D341Med (cell line): ENCODE measurements at places on chromosomes 2 and 18.

GRCh38 chr2:231482806-231483391 lies 18.6 kb upstream of the NCL start:
- peak; percentile 91 for DNase-seq

DNA sequence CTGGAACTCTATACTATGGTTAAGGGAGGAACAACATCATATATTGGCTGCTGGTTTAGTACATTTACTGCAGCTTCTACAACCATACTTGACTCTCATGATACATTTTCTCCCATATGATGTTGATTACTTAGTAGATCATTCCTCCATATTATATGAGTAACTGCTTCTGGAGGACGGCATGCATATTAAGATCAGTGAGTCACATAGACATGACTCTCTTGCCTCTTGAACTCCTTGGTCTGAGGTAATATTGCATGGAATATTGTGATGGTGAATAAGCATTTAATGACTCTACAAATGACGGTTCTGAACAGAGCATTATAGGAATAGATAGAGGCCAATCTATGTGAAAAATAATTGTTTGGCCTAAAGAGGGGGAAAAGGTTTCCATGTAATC lies 418.8 kb upstream of the SPHKAP start:
- DNase-seq, result no peak

- DNase-seq, result no peak
Observed at GRCh38 chr2:226782092-226782713, 17.4 kb downstream of the IRS1 start.

DNA sequence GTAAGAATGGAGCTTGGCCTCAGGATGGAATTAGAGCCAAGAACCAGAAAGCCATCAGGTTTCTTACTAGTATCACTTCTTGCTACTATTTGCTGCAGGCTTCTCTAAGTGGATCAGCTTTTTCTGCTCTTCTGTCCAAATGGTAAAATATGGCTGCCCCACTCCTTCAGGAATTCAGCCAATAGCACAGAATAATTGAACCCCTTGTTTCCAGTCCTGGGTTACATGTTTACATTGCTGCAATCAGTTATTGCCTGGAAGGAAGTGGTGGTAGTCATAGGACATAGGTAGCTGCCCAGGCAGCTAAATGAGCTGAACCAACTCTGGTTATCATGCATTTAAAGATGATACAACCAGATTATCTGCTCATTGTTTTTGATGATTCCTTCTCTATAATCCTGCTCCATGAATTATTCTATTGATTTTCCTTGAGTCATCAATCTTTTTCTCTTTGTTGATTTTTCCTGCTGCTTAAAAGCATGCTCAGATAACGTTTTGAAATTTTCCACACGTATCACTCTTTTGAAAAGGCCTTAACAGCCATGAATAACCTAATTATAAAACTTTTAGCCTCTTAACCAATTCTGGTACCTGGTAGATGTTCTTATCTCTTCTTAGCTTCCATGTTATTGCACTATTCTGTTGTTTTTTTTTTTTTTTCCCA lies 12.6 kb downstream of the AGPS start:
- DNase-seq, result no peak

GRCh38 chr2:192424243-192424642 lies 229.5 kb upstream of the TMEFF2 start:
- no peak for DNase-seq

DNA sequence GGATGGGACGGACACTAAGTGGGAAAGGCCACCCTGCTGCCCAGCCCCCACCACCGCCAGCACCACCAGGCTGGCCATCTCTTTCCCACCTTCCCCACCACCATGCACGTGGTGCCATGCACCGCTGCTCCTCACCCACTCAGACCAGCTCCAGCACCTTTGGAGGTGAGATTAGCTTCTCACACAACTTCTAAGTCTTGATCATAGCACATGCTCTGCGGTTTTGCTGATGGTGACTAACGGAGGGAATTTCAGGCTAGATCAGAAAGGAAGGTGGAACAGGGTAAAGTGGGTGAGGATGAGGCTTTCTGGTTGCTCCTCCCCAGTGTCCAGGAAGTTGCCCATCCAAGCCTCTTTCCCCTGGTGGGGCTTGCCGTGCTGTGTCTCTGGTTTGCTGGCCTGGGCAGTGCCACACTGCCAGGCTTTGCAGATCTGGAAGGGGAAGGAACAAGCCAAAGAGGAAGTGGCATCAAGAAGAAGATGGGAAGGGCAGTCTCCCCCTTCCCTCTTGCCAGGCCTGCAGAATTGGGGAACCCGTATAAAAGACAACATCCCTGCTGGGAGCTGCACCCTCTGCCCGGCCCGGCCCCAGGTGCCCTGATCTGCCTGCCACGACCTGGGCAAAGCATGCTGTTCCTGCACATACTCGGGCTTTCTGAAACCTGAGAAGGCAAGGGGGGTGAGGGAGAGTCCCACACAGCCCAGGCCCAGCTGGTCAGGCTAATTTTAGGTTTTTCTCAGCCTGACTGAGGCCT lies 44.3 kb upstream of the CAB39 start:
- DNase-seq, result no peak

DNA sequence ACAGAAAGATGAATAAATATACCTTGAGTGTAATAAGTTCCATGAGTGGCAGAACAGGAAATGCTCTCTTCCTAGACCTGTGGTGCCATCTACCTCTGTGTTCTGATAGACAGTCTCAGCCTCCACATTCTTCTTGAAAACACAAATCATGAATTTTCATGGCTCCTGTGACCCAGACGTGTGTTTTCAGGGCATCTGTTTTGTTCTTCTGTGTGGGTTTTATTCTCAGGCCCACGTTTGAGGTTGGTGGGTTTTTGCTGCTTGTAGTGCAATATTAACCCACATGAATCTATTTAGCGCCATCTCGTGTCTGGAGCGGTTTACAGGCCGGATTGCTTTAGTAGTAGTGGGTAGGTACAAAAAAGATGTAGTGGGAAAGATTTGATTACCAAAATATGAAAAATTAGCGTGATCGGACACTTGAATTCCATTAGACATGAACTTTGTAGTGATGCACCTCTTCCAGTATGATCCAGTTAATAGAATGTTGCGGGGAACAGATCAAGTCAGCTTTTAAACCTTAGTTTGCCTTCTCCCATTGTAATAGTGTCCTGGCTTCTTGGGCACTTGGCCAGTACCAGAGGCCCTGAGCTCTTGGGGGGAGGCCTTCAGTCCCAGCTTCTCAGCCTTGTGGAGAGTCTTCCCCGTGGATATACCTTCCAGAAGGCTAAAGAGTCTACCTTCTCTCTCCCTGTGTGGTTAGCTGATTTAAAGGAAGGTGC lies 256.5 kb downstream of the TPGS2 start:
- peak; percentile 75 for DNase-seq

DNA sequence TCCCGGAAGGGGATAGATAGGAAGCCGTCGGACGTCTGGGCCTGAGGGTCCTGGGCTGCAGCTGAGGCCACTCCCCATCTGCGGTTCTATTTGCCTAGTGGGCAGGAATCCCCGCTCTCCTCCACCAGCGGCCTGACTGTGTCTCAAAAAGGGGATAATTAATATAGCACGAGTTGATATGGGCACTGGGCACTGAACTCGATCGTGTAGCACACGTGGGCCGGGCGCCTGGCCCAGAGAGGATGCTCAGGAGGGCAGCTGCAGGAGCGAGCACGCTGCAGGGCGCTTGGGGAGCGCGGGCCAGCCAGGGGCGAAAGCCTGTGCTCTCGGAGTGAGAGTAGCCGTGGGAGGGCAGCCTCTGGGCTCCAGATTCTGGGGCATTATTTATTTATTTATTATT lies 8.8 kb upstream of the GBX2 start:
- no peak for DNase-seq

GRCh38 chr2:15050483-15050882 lies 418.0 kb downstream of the LRATD1 start:
- DNase-seq, result no peak

DNA sequence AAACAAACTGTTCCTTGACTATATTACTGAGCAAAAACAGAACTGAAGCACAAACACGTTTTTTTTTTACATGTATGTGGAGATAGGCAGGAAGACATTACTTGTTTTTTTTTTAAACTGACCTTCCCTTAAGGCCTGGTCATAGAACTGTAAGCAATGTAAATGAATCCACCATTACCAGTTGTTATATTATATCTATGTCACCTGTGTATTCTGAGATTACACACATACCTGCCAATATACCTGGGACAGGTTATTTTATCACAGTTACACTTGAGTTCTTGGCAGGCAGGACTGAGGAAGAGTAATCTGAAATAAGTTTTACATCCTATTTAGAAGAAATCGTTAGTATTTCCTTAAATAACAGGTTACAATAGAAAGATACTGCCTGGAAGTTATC lies 155.3 kb downstream of the BAZ2B start:
- no peak for DNase-seq

DNA sequence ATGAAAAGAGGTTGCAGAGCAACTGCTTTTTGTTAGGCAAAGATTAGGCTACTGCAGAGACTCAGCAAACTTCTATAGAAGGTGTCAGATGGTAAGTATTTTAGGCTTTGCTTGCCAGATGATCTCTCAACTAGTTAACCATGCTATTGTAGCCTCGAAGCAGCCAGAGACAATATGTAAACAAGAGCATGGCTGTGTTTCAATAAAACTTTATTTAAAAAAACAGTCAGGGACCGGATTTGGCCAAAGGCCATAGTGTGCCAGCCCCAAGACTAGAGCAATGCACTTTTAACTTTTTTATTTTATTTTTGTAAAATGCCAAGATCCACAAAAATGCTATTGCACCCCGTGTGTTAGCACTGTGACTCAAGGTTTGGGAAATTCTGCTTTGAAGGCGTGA lies 1.4 kb downstream of the IL37 start:
- DNase-seq, result no peak

GRCh38 chr2:230430957-230431910 lies 15.2 kb downstream of the SP100 start:
- DNase-seq, result no peak

DNA sequence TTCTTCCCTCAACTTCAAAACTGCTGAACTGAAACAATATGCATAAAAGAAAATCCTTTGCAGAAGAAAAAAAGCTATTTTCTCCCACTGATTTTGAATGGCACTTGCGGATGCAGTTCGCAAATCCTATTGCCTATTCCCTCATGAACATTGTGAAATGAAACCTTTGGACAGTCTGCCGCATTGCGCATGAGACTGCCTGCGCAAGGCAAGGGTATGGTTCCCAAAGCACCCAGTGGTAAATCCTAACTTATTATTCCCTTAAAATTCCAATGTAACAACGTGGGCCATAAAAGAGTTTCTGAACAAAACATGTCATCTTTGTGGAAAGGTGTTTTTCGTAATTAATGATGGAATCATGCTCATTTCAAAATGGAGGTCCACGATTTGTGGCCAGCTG lies 8.4 kb downstream of the HOXD8 start:
- no peak for DNase-seq

DNA sequence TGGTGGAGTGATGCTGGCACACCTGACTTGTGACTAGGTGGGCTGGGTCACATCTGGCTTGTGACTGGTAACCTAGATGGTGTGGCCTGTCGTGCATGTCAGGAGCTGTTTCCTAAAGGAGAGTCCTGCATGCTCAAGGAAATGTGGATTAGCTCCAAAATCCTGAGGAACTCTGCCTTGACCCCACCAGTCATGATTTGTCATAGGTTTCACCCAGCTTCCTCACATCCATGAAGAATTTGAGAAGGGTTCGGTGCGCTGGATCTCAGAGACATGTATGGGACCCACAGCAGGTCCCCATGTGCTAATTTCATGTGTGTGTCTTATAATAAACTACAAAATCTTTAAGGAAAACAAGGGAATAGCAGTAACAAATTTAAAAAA lies 107.2 kb downstream of the COL6A3 start:
- no peak for DNase-seq
